ENCODE measurements at places on chromosomes 1 and 21.

- no peak overlapping the region for H3K27ac ChIP-seq
- H3K27me3 ChIP-seq, result no peaks in the 10 kb centered on the region
- H3K36me3 ChIP-seq, result peaks cover 22% of the 10 kb centered on the region
- H3K4me3 ChIP-seq, result no peak overlapping the region
- no peak for DNase-seq
- H3K4me1 ChIP-seq, result peaks cover 17% of the 10 kb centered on the region
These were observed 4.4 kb downstream of the DVL1 start for GRCh38 chr1:1344655-1345361.

DNA sequence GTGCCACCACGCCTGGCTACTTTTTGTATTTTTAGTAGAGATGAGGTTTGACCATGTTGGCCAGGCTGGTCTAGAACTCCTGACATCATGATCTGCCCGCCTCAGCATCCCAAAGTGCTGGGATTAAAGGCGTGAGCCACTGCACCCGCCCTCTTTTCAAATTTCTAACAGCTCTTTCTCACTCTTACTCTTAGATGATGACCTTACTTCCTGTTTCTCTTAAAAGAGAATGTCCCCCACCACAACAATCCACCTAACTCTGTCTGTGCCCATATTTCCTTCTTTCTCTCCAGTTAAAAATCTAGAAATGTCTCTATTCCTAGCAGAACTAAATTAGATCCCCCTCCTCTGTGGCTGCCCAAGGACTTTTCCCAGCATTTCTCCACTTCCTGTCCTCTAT is 46.6 kb upstream of the RGS2 start:
- no peaks in the 10 kb centered on the region for H3K27me3 ChIP-seq
- DNase-seq, result no peak
- H3K36me3 ChIP-seq, result no peaks in the 10 kb centered on the region
- H3K4me1 ChIP-seq, result no peaks in the 10 kb centered on the region
- H3K4me3 ChIP-seq, result no peak overlapping the region

DNA sequence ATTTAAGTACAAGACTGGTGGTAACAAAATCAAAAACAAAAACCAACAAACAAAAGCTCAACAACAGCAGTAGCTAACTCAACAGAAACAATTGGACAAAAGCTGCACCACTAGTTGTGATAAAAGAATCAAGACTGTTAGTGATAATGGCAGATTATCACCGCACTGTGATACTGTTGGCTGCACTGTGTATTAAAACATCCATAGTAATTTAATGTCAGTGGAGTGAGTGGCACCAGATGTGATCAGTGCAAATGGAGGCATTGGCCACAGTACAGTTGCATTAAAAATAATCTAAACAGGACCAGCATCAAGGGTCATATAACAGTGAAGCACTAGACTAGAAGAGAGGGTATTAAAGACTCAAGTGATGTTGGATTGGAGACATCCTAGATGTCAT is 1341.3 kb downstream of the MRPL39 start:
- H3K4me1 ChIP-seq, result no peaks in the 10 kb centered on the region
- H3K36me3 ChIP-seq, result no peaks in the 10 kb centered on the region
- H3K27ac ChIP-seq, result no peak overlapping the region
- no peak overlapping the region for H3K4me3 ChIP-seq
- DNase-seq, result no peak

GRCh38 chr1:42955311-42956063 is 3.2 kb downstream of the SLC2A1 start:
- peaks cover 28% of the 10 kb centered on the region for H3K36me3 ChIP-seq
- no peak for DNase-seq
- no peaks in the 10 kb centered on the region for H3K27me3 ChIP-seq
- H3K4me1 ChIP-seq, result peaks cover 42% of the 10 kb centered on the region
- H3K4me3 ChIP-seq, result no peak overlapping the region

GRCh38 chr1:175543447-175543846 is 199.9 kb downstream of the TNR start:
- no peak overlapping the region for H3K27ac ChIP-seq
- no peak overlapping the region for H3K4me3 ChIP-seq
- H3K4me1 ChIP-seq, result no peaks in the 10 kb centered on the region
- peak; percentile 8 for DNase-seq
- H3K36me3 ChIP-seq, result no peaks in the 10 kb centered on the region

GRCh38 chr21:43892984-43893535 is 28.0 kb downstream of the AGPAT3 start:
- peaks cover 11% of the 10 kb centered on the region for H3K4me1 ChIP-seq
- H3K36me3 ChIP-seq, result peaks cover 3% of the 10 kb centered on the region
- no peaks in the 10 kb centered on the region for H3K27me3 ChIP-seq
- no peak overlapping the region for H3K27ac ChIP-seq

GRCh38 chr1:169517558-169518186 is 31.9 kb upstream of the SLC19A2 start:
- no peak overlapping the region for H3K27ac ChIP-seq
- H3K4me3 ChIP-seq, result no peak overlapping the region
- H3K36me3 ChIP-seq, result no peaks in the 10 kb centered on the region
- no peaks in the 10 kb centered on the region for H3K4me1 ChIP-seq

DNA sequence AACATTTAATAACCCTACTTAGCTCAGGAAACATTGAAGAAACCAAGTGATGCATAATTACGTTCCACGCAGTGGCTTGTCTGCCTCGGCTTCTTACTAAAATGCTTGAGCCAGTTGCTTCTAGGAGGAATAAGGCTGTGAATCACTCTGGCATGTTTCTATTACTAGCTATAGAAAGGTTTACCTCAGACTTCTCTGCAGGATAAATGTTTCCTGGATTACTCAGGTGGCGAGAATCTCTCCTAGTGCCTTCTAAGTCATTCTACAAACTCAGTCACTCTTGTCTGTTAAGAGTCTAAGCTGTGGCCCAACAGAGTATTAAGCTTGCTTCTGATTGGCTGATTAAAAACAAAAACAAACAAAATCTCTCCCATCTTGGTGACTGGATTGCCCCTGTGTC is 92.0 kb upstream of the RALGPS2 start:
- no peak overlapping the region for H3K27ac ChIP-seq
- no peaks in the 10 kb centered on the region for H3K36me3 ChIP-seq
- no peak overlapping the region for H3K4me3 ChIP-seq
- DNase-seq, result no peak

GRCh38 chr1:214013614-214014377 is 26.0 kb downstream of the PROX1 start:
- no peaks in the 10 kb centered on the region for H3K36me3 ChIP-seq
- H3K27me3 ChIP-seq, result peaks cover 3% of the 10 kb centered on the region
- no peaks in the 10 kb centered on the region for H3K4me1 ChIP-seq
- no peak overlapping the region for H3K4me3 ChIP-seq
- no peak overlapping the region for H3K27ac ChIP-seq
- no peak for DNase-seq

GRCh38 chr1:212485913-212486618 is 53.3 kb downstream of the NENF start:
- DNase-seq, result peak; percentile 56
- H3K36me3 ChIP-seq, result no peaks in the 10 kb centered on the region

GRCh38 chr1:217622042-217622441 is 8.8 kb downstream of the GPATCH2 start:
- H3K27ac ChIP-seq, result no peak overlapping the region
- no peak for DNase-seq
- no peaks in the 10 kb centered on the region for H3K27me3 ChIP-seq
- no peaks in the 10 kb centered on the region for H3K4me1 ChIP-seq

GRCh38 chr1:205672970-205673369 is 7.3 kb downstream of the SLC45A3 start:
- H3K4me3 ChIP-seq, result no peak overlapping the region
- no peak for DNase-seq
- H3K27me3 ChIP-seq, result no peaks in the 10 kb centered on the region
- no peak overlapping the region for H3K27ac ChIP-seq
- peaks cover 6% of the 10 kb centered on the region for H3K36me3 ChIP-seq

DNA sequence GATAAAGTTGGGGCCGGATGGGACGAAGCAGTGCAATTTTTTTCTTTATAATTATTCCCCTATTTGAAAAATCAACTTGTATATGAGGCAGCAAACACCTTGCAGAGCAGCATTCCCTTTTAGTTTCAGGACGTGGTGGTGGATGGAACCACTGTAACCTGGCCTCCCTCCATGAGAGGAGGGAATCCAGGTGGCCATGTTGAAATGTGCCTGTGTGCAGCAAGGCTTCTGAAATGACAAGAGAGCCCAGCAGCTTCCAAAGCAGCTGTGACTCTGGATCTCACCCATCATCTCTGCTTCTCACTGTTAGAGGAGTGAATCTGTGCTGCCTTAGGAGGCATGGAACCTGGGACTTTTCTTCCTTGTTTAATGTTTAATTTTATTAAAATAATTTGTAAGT is 42.3 kb downstream of the NFIA start:
- no peaks in the 10 kb centered on the region for H3K27me3 ChIP-seq
- no peak for DNase-seq
- no peaks in the 10 kb centered on the region for H3K36me3 ChIP-seq

DNA sequence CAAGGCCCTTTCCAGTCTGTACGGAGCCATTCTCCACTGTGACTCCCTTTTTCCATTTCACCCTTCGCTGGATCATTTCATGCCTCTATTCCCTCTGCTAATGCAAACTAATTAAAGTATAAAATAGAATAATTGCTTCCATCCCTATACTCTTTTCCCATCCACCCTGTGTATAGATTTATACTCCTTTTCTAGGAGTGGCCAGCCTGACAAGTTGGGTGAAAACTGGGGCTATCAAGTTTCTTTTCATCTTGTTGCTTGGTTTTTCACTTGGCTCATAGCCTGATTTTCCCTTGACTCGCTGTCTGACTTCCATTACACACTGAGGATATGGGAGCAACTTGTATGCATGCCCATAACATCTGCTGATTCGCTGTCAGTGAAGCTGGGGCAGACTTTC is 107.0 kb downstream of the PLXNA2 start:
- no peak overlapping the region for H3K4me3 ChIP-seq
- no peak for DNase-seq
- no peaks in the 10 kb centered on the region for H3K27me3 ChIP-seq
- no peaks in the 10 kb centered on the region for H3K4me1 ChIP-seq

- peaks cover 48% of the 10 kb centered on the region for H3K36me3 ChIP-seq
- H3K27me3 ChIP-seq, result no peaks in the 10 kb centered on the region
- no peak overlapping the region for H3K27ac ChIP-seq
- peaks cover 27% of the 10 kb centered on the region for H3K4me1 ChIP-seq
These were observed 42.9 kb downstream of the TFF3 start for GRCh38 chr21:42272109-42272962.

DNA sequence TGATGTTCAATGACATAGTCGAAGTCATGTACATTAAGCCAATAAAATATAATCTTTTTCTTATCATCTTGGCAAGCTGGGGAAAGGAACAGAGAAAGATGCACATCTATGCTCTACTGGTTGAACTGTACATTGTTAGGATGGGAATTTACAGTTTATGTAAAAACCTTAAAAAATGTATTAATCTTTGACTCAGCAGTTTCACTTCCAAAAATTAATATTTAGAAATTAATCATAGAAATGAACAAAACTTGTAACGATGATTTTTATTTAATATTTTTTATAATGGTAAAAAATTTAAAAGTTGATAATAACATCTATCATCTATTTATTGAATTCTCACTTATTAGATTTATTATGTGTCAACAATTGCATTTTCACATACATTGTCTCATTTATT is 5.7 kb upstream of the C1orf141 start:
- H3K36me3 ChIP-seq, result no peaks in the 10 kb centered on the region
- DNase-seq, result no peak
- H3K4me3 ChIP-seq, result no peak overlapping the region
- peaks cover under 1% of the 10 kb centered on the region for H3K4me1 ChIP-seq
- H3K27ac ChIP-seq, result no peak overlapping the region

DNA sequence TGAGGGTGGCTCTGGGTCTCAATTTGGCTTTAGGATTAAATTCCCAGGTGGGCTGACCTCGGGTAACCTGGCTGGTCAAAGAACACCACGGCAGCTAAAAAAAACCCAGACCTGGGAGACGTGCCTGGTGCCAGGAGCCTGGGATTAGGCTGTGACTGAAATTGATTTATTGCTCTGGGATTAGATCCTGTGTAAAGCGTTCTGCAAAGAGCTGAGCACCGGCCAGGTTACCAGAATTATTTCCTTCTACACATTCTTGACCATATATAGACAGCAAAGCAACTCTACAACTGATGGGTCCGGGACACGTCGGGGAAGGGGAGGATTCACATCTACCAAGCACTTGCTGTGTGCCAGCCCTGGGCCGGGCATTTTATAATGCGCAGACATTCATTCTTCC is 45.2 kb downstream of the TMCO4 start:
- H3K4me3 ChIP-seq, result no peak overlapping the region
- H3K4me1 ChIP-seq, result no peaks in the 10 kb centered on the region
- H3K27ac ChIP-seq, result no peak overlapping the region
- no peaks in the 10 kb centered on the region for H3K27me3 ChIP-seq

GRCh38 chr21:31446226-31446855 is 102.3 kb upstream of the TIAM1 start:
- no peak overlapping the region for H3K4me3 ChIP-seq
- no peak overlapping the region for H3K27ac ChIP-seq
- peaks cover 7% of the 10 kb centered on the region for H3K4me1 ChIP-seq
- no peaks in the 10 kb centered on the region for H3K36me3 ChIP-seq

GRCh38 chr1:66916320-66916719 is 8.3 kb downstream of the DNAI4 start:
- no peak overlapping the region for H3K4me3 ChIP-seq
- peak; percentile 78 for DNase-seq
- peaks cover 5% of the 10 kb centered on the region for H3K36me3 ChIP-seq
- H3K4me1 ChIP-seq, result no peaks in the 10 kb centered on the region

DNA sequence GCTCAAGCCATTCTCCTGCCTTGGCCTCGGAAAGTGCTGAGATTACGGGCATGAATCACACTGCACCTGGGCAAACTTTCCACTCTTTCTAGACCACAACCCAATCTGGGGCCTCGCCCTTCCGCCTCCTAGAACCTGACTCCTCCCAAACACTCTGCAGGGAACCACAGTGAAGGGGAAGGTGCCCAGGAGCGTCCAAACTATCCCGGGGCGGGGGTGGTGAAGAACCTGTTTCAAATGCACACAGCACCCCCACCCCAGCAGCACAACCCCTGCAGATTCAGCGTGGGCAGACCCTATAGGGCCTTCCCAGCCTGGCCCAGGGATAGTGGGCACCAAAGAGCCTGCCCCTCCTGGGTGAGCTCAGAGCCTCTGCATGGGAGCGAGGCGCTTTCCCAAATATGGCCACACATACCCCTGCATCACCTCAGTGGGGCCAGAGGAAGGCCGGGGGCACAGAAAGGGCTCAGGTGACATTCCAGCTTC is 86.9 kb downstream of the STUM start:
- DNase-seq, result no peak
- H3K4me3 ChIP-seq, result no peak overlapping the region
- H3K27ac ChIP-seq, result no peak overlapping the region
- H3K27me3 ChIP-seq, result no peaks in the 10 kb centered on the region
- H3K36me3 ChIP-seq, result peaks cover 75% of the 10 kb centered on the region

GRCh38 chr21:38733972-38734546 is 71.7 kb upstream of the ETS2 start:
- H3K4me1 ChIP-seq, result peaks cover 17% of the 10 kb centered on the region
- no peaks in the 10 kb centered on the region for H3K27me3 ChIP-seq
- peak overlapping the region; percentile 86 for H3K4me3 ChIP-seq
- H3K36me3 ChIP-seq, result no peaks in the 10 kb centered on the region
- H3K27ac ChIP-seq, result peak overlapping the region; percentile 43

GRCh38 chr1:186965847-186966246 is 137.1 kb downstream of the PLA2G4A start:
- H3K4me1 ChIP-seq, result no peaks in the 10 kb centered on the region
- H3K27me3 ChIP-seq, result no peaks in the 10 kb centered on the region
- DNase-seq, result no peak

GRCh38 chr1:23566304-23566703 is 7.0 kb upstream of the ID3 start:
- H3K36me3 ChIP-seq, result no peaks in the 10 kb centered on the region
- no peaks in the 10 kb centered on the region for H3K27me3 ChIP-seq
- no peak overlapping the region for H3K4me3 ChIP-seq
- no peak overlapping the region for H3K27ac ChIP-seq
- peaks cover 19% of the 10 kb centered on the region for H3K4me1 ChIP-seq
- DNase-seq, result no peak

All from common myeloid progenitor, CD34-positive (primary cell).